ENCODE measurements at places on chromosomes 2 and 18.

DNA sequence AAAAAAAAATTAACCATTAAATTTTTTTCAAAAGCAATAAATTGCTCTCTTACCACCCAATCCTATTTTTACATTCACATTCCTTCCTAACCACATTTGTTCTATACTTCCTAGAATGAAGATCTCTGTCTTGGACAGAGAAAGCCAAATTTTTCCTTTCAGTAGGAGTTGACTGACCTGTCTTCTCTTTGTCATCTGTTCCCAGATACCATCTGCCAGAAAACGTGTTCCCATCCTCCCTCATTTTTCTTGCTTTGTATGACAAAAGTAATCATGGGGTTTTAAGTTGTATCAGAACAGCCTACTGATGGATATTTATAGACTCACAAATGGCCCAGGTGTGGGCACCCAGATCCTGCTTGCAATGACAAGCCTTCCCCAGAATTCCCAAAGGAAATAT lies 182.1 kb downstream of the CYP26B1 start:
- H3K27me3 ChIP-seq: peaks cover 21% of the 10 kb centered on the region
- DNase-seq: no peak
- H3K27ac ChIP-seq: no peak overlapping the region
- no peak overlapping the region for H3K4me3 ChIP-seq
- H3K4me1 ChIP-seq: no peaks in the 10 kb centered on the region
- no peaks in the 10 kb centered on the region for H3K36me3 ChIP-seq

GRCh38 chr2:96636551-96637171 lies 1.5 kb downstream of the KANSL3 start:
- no peak overlapping the region for H3K27ac ChIP-seq
- no peak for DNase-seq
- peak overlapping the region; percentile 98 for H3K4me3 ChIP-seq
- peaks cover 3% of the 10 kb centered on the region for H3K36me3 ChIP-seq
- no peaks in the 10 kb centered on the region for H3K27me3 ChIP-seq

GRCh38 chr2:23824777-23825212 lies 102.1 kb downstream of the ATAD2B start:
- H3K27me3 ChIP-seq: no peaks in the 10 kb centered on the region
- no peak overlapping the region for H3K4me3 ChIP-seq
- no peak overlapping the region for H3K27ac ChIP-seq
- no peaks in the 10 kb centered on the region for H3K4me1 ChIP-seq
- no peaks in the 10 kb centered on the region for H3K36me3 ChIP-seq

GRCh38 chr2:106866641-106867040 lies 19.3 kb downstream of the ST6GAL2 start:
- DNase-seq: no peak
- peaks cover 26% of the 10 kb centered on the region for H3K4me1 ChIP-seq
- H3K27me3 ChIP-seq: no peaks in the 10 kb centered on the region
- no peak overlapping the region for H3K27ac ChIP-seq

DNA sequence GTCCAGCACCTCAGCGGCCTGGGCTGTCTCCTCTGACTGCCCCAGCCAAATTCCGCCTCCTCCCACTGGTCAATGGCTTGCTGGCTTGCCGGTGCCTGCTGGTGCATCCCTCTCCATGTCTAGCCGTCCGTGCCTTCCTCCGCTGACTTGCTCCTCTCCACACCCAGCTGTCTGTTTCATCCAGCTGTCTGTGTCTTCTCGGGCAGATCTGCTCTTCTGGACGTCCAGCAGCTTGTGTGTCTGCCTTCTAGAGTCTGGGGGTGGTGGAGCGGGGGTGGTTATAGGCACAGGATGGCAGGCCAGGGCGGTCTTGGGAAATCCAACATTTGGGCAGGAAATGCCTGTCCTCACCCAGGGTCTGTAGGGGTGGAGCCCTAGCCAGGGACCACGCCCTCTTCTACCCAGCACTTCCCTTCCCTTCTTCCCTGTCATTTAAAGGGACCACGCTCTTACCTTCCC lies 369.2 kb downstream of the GALNT13 start:
- no peaks in the 10 kb centered on the region for H3K36me3 ChIP-seq
- H3K27me3 ChIP-seq: no peaks in the 10 kb centered on the region
- DNase-seq: no peak

GRCh38 chr18:61173554-61173953 lies 159.7 kb upstream of the CDH20 start:
- DNase-seq: no peak
- peaks cover 5% of the 10 kb centered on the region for H3K27me3 ChIP-seq
- H3K4me1 ChIP-seq: no peaks in the 10 kb centered on the region
- no peak overlapping the region for H3K27ac ChIP-seq
- H3K36me3 ChIP-seq: no peaks in the 10 kb centered on the region

DNA sequence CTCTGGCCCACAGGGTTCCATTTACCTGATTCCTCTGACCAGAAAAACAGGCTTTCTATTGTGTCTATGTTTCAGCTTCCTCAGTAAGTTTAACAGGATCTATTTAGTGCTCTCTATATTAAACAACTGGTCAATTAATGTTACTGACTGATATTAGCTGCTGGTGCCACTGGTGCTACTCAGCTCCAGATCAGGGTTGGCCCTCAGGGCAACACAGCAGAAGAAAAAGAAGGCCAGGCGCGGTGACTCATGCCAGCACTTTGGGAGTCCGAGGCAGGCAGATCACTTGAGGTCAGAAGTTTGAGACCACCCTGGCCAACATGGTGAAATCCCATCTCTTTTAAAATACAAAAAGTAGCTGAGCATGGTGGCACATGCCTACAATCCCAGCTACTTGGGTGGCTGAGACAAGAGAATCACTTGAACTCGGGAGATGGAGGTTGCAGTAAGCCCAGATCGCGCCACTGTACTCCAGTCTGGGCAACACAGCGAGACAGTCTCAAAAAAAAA lies 56.3 kb upstream of the CHAC2 start:
- H3K36me3 ChIP-seq: peaks cover 52% of the 10 kb centered on the region
- H3K4me3 ChIP-seq: no peak overlapping the region
- no peaks in the 10 kb centered on the region for H3K4me1 ChIP-seq
- no peak for DNase-seq

DNA sequence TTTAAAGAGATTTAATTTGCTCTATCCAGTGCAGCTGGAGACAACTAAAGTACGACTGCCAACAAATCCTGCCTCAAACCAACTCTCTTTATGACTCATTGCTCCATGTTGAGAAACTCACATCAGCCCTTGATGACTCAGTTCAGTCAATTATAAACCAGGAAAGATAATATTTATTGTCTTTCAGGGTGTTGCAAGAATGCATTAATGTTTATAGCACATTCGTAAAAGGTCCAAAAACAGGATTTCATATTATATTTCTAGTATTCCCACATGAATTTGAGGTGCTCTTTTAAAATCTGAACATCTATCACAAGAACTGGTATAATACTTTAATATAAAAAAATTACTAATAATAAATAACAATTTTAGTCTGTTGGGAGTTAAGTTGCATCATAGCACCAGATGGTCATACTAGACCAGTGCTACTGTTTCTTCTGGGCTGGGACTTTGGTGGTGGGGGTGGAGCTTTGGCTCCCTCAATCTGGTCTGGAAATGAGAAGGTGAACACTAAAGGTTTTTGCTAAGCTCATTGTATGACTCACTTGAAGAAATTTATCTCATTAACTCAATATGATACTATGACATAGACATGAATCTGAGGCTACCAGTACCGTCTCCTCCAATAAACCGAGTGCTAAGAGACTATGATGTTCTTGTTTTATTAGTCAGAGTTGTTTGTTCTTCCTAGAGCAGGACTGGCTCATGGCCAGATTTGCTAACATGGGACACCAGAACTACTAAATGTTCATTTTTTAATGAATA lies 26.6 kb upstream of the MAP3K20 start:
- no peak overlapping the region for H3K27ac ChIP-seq
- H3K27me3 ChIP-seq: no peaks in the 10 kb centered on the region
- H3K4me1 ChIP-seq: peaks cover 11% of the 10 kb centered on the region
- H3K4me3 ChIP-seq: no peak overlapping the region
- no peak for DNase-seq
- H3K36me3 ChIP-seq: no peaks in the 10 kb centered on the region

- H3K4me3 ChIP-seq: peak overlapping the region; percentile 68
- peaks cover 5% of the 10 kb centered on the region for H3K27me3 ChIP-seq
- DNase-seq: no peak
- H3K36me3 ChIP-seq: no peaks in the 10 kb centered on the region
- no peak overlapping the region for H3K27ac ChIP-seq
Observed at GRCh38 chr18:61898640-61899101, 5.9 kb upstream of the RNF152 start.

DNA sequence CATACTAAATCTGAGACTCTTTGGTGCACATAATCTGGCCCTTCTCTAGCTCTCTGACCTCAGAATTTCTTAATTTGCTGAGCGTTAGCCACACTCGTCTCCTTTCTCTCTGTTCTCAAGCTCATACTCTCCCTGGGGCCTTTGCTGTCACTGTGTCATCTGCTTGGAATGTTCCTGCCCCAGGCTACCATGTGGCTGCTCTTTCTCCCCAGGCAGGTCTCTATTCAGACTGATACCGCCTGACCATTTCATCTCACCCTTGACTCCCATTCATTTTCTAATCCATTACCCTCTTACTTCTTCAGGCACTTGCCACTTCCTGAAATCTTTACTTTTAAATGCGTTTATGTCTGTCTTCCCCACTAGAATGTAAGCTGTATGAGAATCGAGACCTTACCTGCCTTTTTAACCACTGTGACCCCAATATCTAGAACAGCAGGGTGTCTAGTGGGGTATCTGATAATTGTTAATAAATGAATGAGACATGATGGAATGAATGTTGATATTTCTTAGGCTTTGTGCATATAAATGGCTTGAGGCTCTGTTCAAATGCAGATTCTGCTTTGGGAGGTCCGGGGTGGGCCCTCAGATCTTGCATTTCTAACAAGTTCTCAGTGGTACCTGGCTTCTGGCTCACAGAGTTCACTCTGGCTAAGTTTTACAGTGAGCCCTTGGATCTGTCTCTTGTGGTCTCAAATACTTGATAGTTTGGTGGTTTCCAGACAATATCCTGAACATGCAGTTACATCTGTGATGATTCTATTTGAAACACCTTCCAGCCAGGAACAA lies 89.9 kb upstream of the EPC2 start:
- H3K36me3 ChIP-seq: no peaks in the 10 kb centered on the region
- H3K27me3 ChIP-seq: no peaks in the 10 kb centered on the region
- H3K27ac ChIP-seq: no peak overlapping the region

DNA sequence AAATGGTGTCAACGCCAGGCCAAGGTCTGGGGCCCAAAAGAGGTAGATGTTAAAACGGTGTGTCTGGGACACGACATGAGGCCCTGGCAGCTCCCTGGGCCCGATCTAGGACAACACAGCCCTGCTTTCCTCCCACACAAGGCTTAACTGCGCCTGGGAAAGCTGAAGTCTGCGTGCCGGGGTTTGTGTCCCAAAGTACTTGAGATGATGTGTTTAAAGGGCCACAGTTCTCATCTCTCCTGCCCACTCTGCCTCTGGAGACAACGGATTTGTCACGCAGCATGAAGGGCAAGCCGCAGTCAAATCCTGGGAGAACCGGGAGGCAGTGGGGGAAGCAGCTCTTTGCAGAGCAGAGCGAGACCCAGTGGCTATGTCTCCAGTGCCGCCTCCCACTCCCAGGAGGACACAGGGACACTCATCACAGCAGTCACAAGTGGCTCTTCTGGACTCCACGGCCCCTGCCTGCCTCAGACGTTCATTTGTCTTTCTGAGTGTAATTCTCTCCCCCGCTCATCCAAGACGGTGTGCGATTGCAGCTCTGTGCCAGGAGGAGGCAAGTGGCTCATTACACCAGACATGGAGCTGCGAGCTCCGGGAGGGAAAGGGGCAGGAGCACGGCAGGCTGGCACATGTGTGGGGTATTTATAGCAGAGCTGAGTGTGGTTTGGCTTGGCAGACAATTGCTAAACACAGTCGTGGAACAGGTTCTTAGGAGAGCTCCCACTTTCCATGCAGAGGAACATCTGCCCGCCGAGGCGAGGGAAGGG lies 57.7 kb upstream of the SEMA4C start:
- no peak overlapping the region for H3K4me3 ChIP-seq
- peaks cover 4% of the 10 kb centered on the region for H3K4me1 ChIP-seq
- H3K27ac ChIP-seq: no peak overlapping the region
- no peaks in the 10 kb centered on the region for H3K36me3 ChIP-seq
- no peak for DNase-seq

- peaks cover 19% of the 10 kb centered on the region for H3K36me3 ChIP-seq
- H3K27me3 ChIP-seq: peaks cover 8% of the 10 kb centered on the region
- peak overlapping the region; percentile 47 for H3K4me3 ChIP-seq
- H3K4me1 ChIP-seq: peaks cover 18% of the 10 kb centered on the region
- DNase-seq: no peak
Observed at GRCh38 chr2:216670266-216671080, 24.9 kb downstream of the IGFBP5 start.

- H3K4me1 ChIP-seq: no peaks in the 10 kb centered on the region
- H3K27ac ChIP-seq: no peak overlapping the region
- H3K4me3 ChIP-seq: no peak overlapping the region
- H3K27me3 ChIP-seq: no peaks in the 10 kb centered on the region
- H3K36me3 ChIP-seq: no peaks in the 10 kb centered on the region
- no peak for DNase-seq
Observed at GRCh38 chr2:184756885-184757284, 158.6 kb downstream of the ZNF804A start.

GRCh38 chr2:86806059-86806857 lies 15.5 kb upstream of the CD8A start:
- H3K4me3 ChIP-seq: peak overlapping the region; percentile 68
- peaks cover 9% of the 10 kb centered on the region for H3K4me1 ChIP-seq
- H3K27me3 ChIP-seq: peaks cover 27% of the 10 kb centered on the region
- no peak for DNase-seq

DNA sequence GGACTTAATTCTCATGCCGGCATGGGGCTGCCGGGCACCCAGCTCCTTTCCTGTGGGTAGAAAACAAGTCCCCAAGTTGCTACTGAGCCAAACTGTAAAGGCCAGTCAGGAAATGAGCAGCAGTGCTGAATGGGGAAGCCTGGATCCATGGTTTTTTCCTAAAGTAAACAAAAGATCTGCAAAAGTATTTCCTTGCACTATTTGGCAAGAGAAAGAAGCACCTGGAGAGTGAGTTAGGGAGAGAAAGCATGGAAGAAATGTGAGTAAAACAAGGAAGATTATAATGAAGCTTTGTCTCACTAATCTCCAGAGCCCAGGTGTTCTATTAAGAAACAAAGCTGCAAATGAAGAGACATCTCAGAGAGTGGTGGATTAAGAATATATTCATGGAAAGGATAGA lies 117.6 kb downstream of the METTL8 start:
- no peak for DNase-seq
- no peak overlapping the region for H3K27ac ChIP-seq
- no peaks in the 10 kb centered on the region for H3K27me3 ChIP-seq
- no peak overlapping the region for H3K4me3 ChIP-seq
- peaks cover 24% of the 10 kb centered on the region for H3K4me1 ChIP-seq
- peaks cover 17% of the 10 kb centered on the region for H3K36me3 ChIP-seq

DNA sequence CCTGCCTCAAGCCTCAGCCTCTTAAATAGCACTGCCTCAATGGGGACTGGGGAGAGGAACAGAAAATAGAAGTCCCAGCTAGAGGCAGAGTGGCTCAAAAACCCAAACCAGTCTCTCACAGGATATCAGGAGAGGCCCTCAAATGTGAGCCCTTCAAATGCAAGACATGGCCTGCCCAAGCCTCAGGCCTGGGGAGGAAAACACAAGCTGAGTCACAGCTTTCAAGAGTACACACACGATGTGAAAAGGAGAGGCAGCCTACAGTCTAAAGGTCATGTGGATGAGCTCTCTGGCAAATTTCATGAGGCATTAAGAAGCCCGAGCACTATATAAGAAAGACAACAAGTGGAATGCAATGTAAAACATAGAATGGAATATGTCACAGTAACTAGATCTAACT lies 316.6 kb upstream of the MEX3C start:
- peaks cover under 1% of the 10 kb centered on the region for H3K36me3 ChIP-seq
- H3K4me3 ChIP-seq: no peak overlapping the region
- no peaks in the 10 kb centered on the region for H3K27me3 ChIP-seq
- peak overlapping the region; percentile 10 for H3K27ac ChIP-seq
- no peak for DNase-seq
